ENCODE measurements at places on chromosomes 1 and 21. TPM values are rescaled to one million over a fixed set of nuclear protein-coding genes. Genes with fewer than 3 reads are reported as not detected.

The CEP85 gene
- total RNA-seq: 9.9 TPM

The SF3B4 gene
- total RNA-seq: 16.6 TPM

The MSH4 gene
- 0.59 TPM for total RNA-seq

The SLC9A1 gene
- total RNA-seq: 27.8 TPM

The CFAP74 gene
- total RNA-seq: not detected

The PTPRC gene
- total RNA-seq: not detected

Measured in smooth muscle cell of the umbilical artery (primary cell).